Hepatocyte (in vitro differentiated cells): ENCODE measurements at places on chromosomes 2 and 18. TPM values are rescaled to one million over a fixed set of nuclear protein-coding genes. Genes with fewer than 3 reads are reported as not detected.

KCMF1 gene
- total RNA-seq: 52.1 and 63.0 TPM in 2 replicates

GRCh38 chr18:45826084-45826483, 609 bp downstream of the SIGLEC15 start:
- DNase-seq: no peak

GRCh38 chr18:54247511-54248175, 21.7 kb upstream of the POLI start:
- no peak for DNase-seq

DNA sequence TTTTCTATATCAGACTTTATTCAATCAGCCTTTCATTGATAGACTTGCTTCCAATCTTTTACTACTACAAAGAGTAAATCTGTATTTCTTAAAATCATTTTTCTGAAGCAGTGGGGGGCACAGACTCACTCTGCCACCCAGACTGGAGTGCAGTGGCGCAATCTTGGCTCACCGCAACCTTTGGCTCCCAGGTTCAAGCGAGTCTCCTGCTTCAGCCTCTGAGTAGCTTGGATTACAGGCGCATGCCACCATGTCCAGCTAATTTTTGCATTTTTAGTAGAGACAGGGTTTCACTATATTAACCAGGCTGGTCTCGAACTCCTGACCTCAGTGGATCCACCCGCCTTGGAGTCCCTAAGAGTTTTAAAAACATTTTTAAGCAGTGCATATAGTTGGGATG, 270.6 kb upstream of the REG3G start:
- no peak for DNase-seq

GRCh38 chr2:230944757-230945372, 19.8 kb upstream of the GPR55 start:
- no peak for DNase-seq

DNA sequence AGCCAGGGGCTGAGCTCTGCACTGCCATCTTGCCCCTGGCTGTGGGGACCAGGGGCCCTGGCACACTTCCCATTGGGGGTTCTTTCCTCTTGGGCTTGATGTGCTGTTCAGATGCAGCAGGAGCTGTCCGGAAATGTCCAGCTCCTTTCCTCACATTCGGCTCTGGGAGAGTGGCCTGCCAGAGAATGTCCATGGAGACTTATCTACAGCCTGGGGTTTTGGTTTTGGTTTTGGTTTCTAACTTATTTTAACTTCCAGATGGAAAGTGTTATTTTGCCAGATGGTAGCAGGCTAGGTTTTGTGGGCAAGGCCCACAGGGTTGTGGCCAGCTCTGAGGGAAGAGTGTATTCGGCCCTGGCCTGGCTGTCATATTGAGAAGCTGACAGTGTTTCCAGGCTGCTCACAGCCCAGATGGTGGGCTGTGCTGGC, 177.3 kb downstream of the ANKRD30B start:
- DNase-seq: no peak

DNA sequence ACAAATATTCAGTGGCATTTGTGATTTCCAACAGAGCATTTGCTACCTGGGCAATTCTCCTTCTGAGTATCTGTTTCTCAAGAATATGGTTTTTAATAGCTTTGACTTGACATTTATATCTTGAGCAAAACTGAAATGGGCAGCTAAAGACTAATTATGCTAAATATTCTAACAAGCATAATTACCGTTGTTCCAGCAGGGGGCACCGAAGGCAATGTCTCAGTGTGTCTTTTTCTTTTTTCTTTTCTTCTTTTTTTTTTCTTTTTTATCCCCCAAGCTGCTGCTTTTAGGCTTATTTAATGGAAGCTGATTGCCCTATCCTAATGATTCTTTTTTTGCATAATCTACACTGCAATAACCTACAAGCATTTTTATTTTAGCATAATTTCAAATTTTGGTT, 138.9 kb upstream of the NABP1 start:
- DNase-seq: peak; percentile 54

- no peak for DNase-seq
These were observed 88.1 kb downstream of the EIPR1 start for GRCh38 chr2:3289526-3289925.

GRCh38 chr2:46971929-46972328, 56.3 kb upstream of the MCFD2 start:
- no peak for DNase-seq

DNA sequence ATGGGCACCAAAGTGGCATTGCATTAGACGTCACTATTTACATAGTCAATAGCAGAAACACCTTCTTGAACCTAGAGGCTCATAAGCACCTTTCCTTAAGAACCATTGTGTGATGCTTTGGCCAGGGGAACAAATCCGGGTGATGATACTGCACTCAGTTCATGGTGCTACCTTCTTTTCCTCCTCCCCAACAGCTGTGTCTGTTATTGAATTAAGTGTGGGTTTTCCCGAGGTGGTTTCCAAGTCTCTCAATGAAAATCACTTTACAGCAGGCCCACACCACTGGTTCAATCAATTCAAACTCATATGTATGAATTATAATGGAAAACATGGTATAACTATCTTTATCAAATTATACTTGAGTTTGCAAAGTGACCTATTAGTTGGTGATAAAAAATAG, 9.3 kb upstream of the EFEMP1 start:
- DNase-seq: no peak

DNA sequence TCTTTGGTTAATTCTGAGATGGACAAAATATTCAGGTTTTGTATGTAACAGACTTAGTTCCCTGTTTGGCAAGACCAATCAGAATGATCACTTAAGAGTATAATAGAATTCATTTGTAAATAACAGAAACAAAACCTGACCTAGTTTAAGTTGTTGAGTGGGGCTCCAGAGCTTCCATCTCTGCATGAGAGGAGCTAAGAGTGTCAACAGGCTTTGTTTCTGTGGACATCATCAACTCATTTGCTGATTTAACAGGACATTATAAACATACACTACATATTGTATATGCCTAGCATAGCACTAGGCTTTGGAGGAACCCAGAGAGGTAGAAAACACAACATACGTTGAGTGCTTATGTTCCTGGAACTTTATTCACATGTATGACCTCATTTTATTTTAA, 75.3 kb upstream of the TRIB2 start:
- DNase-seq: no peak
